GM23338 (cell line): ENCODE measurements at places on chromosomes 5 and 9. TPM values are rescaled to one million over a fixed set of nuclear protein-coding genes. Genes with fewer than 3 reads are reported as not detected.

GRCh38 chr5:170105642-170106611 lies at the start of gene FOXI1:
Gene FOXI1, plus strand, starts transcription at chr5:170105897. Its CDS starts 61 bp downstream, at chr5:170105958.
- no peaks in the 10 kb centered on the region for H3K36me3 ChIP-seq
- no peaks in the 10 kb centered on the region for H3K4me1 ChIP-seq
- no peak within 1 kb of the TSS for H3K27ac ChIP-seq
- H3K27me3 ChIP-seq: no peaks in the 10 kb centered on the region
- DNase-seq: no peak
- no peak within 1 kb of the TSS for H3K4me3 ChIP-seq

- no peak for DNase-seq
- H3K27me3 ChIP-seq: no peaks in the 10 kb centered on the region
- H3K4me1 ChIP-seq: peaks cover 16% of the 10 kb centered on the region
These were observed 1.7 kb downstream of the TUT7 start for GRCh38 chr9:86352440-86353077.

DNA sequence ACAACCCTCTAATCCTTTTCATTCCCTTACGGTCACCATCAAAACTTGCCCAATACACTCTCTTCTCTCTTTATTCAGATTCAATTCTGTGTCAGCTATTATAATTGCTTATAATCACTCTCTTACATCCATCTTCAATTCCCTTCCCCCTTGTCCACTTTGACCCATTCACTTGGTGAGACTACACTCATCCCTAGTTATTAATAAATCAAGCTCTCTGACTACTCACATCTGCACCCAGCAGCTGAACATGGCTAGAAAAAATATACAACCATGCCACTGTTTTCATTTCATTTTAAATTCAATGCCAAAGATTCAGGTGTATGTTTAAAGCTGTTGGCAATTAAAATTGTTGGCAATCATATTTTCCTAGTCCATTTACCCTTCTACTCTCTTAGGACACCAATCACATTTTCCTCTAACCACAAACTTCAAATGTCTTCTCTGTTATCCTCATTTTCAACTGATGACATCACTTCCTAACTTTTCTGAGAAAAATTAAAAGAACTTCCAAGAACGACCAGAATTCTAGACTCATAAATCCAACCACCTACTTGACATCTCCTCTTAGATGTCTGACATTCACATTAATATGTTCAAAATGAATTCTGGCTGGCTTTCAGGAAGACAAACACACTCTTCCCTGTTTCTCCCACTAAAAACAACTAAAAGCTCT lies 5.5 kb downstream of the C5orf15 start:
- no peaks in the 10 kb centered on the region; the same call in 1 of the 2 replicates for H3K4me1 ChIP-seq
- DNase-seq: no peak
- H3K27ac ChIP-seq: no peak overlapping the region; the same call in 1 of the 2 replicates
- H3K36me3 ChIP-seq: peaks cover 10% of the 10 kb centered on the region

DNA sequence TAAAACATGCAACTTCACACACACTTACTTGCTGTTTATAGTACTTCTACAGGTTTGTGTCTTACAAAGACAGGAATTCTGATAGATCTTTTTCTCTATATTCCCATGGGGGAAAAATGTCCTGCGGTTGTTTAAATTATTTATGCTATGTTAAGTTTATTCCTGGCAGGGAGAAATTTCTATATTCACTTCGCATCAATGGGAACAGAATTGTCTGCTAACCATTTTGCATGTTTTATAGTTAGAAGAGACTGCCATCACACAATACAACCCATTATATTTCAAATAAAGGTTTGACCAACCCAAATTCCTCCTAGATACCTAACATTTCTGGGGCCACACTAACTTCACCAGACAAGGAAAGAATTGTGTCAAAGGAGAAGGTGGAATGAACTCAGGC lies 110.0 kb upstream of the PRR16 start:
- no peaks in the 10 kb centered on the region for H3K27me3 ChIP-seq
- H3K4me3 ChIP-seq: no peak overlapping the region
- no peak overlapping the region for H3K27ac ChIP-seq
- H3K36me3 ChIP-seq: peaks cover 8% of the 10 kb centered on the region; the same call in 1 of the 2 replicates
- no peaks in the 10 kb centered on the region for H3K4me1 ChIP-seq

DNA sequence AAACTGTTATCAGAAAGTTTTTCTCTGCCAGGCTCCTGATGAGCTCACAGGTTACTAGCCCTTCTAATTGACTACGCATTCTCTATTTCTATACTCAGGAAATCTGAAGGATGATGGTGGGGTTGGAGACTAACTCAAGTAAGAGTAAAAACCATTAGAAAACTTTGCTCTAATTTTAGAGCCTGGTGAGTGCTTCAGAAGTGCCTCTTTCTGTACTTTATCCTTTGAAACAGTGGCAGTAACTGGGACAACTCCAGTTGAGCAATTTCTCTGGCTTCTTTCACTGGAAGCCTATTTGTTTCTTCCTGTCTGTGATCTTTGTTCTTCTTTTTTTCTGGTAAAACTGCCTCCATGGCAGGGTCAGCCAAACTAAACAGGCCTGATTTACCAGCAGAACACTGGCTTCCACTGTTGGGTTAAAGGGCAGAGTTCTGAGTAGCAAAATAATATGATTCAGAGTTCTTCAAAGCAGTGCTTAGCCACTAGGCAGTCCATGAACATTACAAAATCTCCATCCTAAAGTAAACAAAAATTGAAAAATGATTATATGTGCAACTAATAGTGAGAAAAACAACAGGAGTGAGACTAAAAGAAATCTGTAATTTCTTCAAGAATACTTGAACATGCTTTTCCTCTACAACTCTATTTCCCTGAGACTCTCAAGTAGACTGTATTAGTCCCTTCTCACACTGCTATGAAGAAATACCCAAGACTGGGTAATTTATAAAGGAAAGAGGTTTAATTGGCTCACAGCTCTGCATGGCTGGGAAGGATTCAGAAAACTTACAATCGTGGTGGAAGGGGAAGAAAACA lies 79.8 kb downstream of the MROH2B start:
- H3K4me1 ChIP-seq: no peaks in the 10 kb centered on the region
- no peak overlapping the region for H3K4me3 ChIP-seq
- H3K36me3 ChIP-seq: no peaks in the 10 kb centered on the region
- DNase-seq: no peak

GRCh38 chr9:79263628-79264027 lies 308.1 kb upstream of the TLE4 start:
- H3K27ac ChIP-seq: no peak overlapping the region
- no peaks in the 10 kb centered on the region for H3K4me1 ChIP-seq
- H3K4me3 ChIP-seq: no peak overlapping the region
- DNase-seq: no peak
- H3K27me3 ChIP-seq: no peaks in the 10 kb centered on the region

GRCh38 chr5:68047035-68047434 lies 168.5 kb upstream of the PIK3R1 start:
- H3K27me3 ChIP-seq: no peaks in the 10 kb centered on the region
- peaks cover 4% of the 10 kb centered on the region for H3K4me1 ChIP-seq
- DNase-seq: no peak
- no peaks in the 10 kb centered on the region for H3K36me3 ChIP-seq
- no peak overlapping the region for H3K27ac ChIP-seq

- no peak for DNase-seq
- H3K36me3 ChIP-seq: peaks cover 44% of the 10 kb centered on the region; the same call in 1 of the 2 replicates
- no peaks in the 10 kb centered on the region for H3K27me3 ChIP-seq
- no peak overlapping the region for H3K27ac ChIP-seq
- no peak overlapping the region for H3K4me3 ChIP-seq
- no peaks in the 10 kb centered on the region for H3K4me1 ChIP-seq
These were observed 28.2 kb downstream of the NUP214 start for GRCh38 chr9:131153595-131153994.

The VLDLR gene
- total RNA-seq: 46.3 and 49.8 TPM in 2 replicates
